ENCODE measurements at places on chromosomes 7 and 10.

DNA sequence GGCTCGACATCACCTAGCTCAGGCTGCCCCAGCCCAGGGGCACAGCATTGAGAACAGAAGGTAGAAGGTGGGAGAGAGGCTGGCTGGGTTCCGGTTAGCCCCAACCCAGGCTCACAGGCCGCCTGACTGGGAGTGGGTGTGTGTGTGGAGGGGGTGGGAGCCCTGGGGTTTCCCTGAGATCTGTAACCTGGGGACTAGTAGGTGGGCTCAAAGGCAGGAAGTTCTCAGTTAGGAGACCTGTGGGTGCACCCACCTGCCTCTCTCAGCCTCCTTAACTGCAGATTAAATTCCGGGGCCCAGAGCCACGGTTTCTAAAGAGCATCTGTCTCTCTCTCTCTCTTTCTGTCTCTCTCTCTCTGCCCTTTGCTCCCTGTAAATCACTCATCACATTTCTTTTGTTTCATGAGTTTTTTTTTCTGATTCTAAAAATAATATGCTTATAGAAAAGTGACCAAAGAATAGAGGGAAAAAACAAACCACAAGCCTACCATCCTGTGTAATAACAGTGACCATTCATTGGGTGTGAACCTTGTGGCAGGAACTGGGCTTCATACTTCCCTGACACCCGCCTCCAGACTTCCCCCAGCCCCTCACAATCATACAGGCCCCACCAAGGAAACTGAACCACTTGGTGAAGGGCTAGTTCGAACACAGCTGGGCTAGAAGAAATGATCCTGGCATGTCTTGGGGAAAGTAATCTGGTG is 83.4 kb upstream of the SMNDC1 start:
- no peak for DNase-seq
- H3K27me3 ChIP-seq = peaks cover 7% of the 10 kb centered on the region
- no peak overlapping the region for H3K4me3 ChIP-seq

GRCh38 chr7:36079446-36080025 is 73.5 kb upstream of the EEPD1 start:
- no peak overlapping the region for H3K4me3 ChIP-seq
- no peaks in the 10 kb centered on the region for H3K27me3 ChIP-seq
- no peaks in the 10 kb centered on the region for H3K36me3 ChIP-seq
- peaks cover 16% of the 10 kb centered on the region for H3K4me1 ChIP-seq

DNA sequence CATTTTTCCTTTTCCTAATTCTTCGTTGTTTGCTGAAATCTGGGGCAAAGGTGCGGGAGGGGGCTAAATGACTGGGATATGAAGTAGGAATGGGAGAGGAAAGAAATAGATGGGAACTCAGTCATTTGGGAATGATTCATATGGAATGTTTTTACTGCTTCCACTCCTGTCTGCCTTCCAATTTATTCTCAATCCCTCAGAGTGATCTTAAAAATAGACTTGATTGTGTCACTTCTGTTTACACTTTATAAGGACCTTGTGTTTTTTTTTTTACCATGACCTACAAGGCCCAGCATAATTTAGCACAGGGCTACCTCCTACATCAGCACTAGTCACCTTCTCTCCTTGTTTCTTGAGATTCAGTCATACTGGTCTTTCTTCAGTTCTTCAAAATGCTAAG is 97.9 kb downstream of the PTEN start:
- H3K27ac ChIP-seq = no peak overlapping the region
- no peaks in the 10 kb centered on the region for H3K27me3 ChIP-seq
- H3K4me3 ChIP-seq = no peak overlapping the region
- H3K4me1 ChIP-seq = no peaks in the 10 kb centered on the region

DNA sequence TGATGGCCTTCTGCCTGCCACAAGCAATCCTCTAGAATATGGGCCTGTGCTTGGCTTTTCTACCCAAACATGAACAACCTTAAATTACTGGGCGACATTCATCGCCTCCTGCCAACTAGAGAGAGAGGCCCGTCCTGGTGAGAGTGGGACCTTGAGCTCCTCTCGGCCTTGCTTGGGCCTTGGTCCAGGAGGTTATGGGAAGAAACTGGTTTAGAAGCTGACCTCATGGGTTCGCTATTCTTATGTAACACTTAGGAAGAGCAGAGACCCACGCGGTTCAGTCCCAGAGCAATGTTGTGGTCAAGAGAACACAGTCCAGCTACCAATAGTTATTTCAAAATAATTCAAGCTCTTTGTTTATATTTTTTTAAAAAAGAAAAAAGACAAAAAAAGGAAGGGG is 176.3 kb upstream of the ZNF32 start:
- H3K36me3 ChIP-seq = no peaks in the 10 kb centered on the region
- H3K4me3 ChIP-seq = no peak overlapping the region
- no peaks in the 10 kb centered on the region for H3K27me3 ChIP-seq
- no peaks in the 10 kb centered on the region for H3K4me1 ChIP-seq
- DNase-seq = no peak

DNA sequence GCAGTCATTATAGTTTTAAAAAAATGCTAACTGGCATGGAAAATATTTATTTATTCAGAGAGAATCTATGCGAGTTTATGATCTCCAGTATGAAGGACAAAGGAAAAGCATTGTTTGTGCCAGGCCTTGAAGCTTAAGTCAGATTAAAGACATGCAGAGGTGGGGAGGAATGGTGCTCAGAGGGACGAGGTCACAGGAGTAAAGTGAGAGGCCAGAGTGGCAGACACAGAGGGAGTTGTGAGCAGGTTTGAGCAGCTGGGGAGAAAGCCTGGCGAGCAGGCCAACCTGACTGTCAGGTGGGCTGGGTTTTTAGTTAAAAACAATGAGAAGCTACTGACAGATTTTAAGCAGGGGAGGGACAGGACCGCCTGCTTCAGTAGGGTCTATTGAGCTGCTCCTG is 6.8 kb upstream of the CCNY start:
- H3K4me1 ChIP-seq = peaks cover 45% of the 10 kb centered on the region
- H3K4me3 ChIP-seq = peak overlapping the region; percentile 75
- H3K27me3 ChIP-seq = no peaks in the 10 kb centered on the region
- no peaks in the 10 kb centered on the region for H3K36me3 ChIP-seq
- DNase-seq = no peak

DNA sequence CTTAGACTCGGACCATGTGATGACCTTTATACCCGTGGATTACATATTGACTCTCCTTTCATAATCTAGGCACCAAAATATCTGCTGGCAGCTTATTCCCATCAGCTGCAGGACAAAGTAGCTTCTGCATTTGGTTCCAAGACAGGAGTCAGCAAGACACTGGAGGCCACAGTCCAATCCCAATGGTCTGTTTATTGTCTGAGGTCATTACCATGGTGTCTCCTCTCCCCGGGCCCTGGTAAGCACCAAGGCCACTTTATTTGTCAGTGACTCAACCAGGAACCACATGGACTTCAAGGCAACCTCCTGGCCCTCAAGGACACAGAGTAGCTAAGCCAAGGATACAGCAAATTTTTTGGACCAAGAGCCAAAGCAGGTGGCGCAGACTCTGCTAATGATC is 36.1 kb downstream of the KCNMA1 start:
- peaks cover 7% of the 10 kb centered on the region for H3K4me1 ChIP-seq
- H3K36me3 ChIP-seq = peaks cover 3% of the 10 kb centered on the region
- H3K27me3 ChIP-seq = no peaks in the 10 kb centered on the region
- no peak overlapping the region for H3K27ac ChIP-seq
- no peak for DNase-seq
- H3K4me3 ChIP-seq = no peak overlapping the region

- no peaks in the 10 kb centered on the region for H3K36me3 ChIP-seq
- no peak overlapping the region for H3K4me3 ChIP-seq
- H3K27me3 ChIP-seq = no peaks in the 10 kb centered on the region
- no peak overlapping the region for H3K27ac ChIP-seq
- H3K4me1 ChIP-seq = peaks cover 6% of the 10 kb centered on the region
Observed at GRCh38 chr7:85508642-85509410, 322.0 kb upstream of the SEMA3D start.

DNA sequence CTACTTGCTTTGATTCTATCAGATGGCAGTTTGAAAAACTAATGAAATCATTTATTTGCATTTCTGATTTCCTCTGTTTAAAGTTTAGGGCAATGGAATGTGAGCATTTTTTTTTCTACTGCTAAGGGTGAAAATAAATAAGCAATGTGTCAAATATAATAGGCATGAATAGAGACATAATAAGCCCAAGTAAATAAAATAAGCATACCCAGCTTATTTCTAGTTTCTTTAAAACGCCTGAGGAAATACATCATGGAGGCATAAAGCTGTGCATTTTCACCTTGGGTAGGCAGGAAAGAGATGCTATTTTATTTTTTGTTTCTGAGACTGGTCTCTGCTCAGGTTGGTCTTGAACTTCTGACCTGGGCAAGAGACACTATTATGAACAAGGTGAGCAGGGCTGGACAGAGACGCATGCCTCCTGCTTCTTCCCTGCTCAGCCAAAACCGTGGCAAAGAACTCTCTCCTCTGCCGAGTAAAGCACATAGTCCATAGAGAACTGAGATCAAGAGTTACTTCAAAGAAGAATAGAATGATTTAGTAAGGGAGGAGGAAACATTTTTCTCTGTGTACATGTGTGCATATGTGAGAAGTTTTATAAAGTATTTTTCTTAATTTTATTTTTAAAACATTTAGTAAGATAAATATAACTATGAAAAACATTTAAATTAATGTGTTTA is 138.1 kb downstream of the GNAI1 start:
- H3K27me3 ChIP-seq = no peaks in the 10 kb centered on the region
- DNase-seq = no peak
- no peaks in the 10 kb centered on the region for H3K4me1 ChIP-seq
- H3K27ac ChIP-seq = no peak overlapping the region
- H3K4me3 ChIP-seq = no peak overlapping the region

DNA sequence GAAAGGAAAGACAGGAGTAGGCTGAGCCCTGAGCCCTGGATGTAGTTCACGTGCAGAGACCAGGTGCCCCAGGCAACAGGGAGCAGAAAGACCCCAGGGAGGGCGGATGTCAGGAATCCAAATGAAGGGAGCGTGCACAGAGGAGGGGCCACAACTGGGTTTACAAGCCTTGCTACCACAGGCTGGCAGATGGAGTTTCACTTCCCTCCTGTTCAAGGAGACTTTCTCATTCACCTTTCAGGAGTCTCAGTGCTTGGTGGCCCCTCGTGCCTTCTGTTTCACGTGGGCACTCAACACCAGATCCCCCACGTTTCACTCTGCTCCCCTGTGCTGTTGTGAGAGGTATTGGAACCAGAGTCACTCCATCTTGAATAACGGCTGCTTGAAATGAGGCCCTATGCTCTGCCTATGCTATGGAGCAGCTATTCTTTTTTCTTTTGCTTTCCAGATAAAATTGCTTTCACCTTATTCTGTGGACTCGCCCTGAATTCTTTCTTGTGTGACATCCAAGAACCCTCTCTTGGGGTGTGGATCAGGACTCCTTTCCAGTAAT is 601.4 kb upstream of the IGFBP3 start:
- no peak overlapping the region for H3K4me3 ChIP-seq
- no peaks in the 10 kb centered on the region for H3K4me1 ChIP-seq
- no peak overlapping the region for H3K27ac ChIP-seq
- no peak for DNase-seq
- no peaks in the 10 kb centered on the region for H3K27me3 ChIP-seq
- H3K36me3 ChIP-seq = no peaks in the 10 kb centered on the region

DNA sequence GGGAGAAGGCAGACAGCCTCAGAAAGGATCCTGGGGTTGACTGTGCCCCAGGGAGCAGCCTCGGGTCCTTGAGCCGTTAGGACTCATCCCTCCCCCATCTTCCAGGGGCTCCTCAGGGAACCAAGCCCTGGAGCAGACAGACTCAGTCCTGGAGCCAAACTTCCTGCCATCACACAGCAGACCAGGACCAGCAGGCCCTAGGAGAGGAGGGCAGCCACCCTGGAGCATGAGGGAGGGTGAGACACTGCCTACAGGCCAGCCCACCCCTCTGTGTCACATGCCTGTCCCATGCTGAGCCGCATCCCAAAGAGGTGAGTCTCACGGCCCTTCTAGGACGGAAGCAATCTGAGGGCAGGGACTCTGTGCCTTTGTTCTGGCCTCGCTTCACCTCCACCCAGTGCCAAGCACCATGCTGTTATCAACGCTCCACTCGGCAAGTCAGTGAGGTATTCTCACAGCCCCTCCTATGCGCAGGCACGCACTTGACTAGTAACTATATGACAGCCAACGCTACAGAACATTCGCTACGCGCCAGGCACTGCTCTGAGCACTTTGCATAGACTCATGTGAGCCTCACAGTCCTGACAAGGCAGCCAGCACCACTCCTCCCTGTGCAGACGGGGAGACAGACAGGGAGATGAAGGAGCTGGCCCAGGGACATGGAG is 19.1 kb downstream of the MAD1L1 start:
- H3K27me3 ChIP-seq = peaks cover 9% of the 10 kb centered on the region
- H3K36me3 ChIP-seq = peaks cover 7% of the 10 kb centered on the region
- no peak overlapping the region for H3K27ac ChIP-seq
- H3K4me3 ChIP-seq = no peak overlapping the region
- H3K4me1 ChIP-seq = peaks cover 7% of the 10 kb centered on the region

DNA sequence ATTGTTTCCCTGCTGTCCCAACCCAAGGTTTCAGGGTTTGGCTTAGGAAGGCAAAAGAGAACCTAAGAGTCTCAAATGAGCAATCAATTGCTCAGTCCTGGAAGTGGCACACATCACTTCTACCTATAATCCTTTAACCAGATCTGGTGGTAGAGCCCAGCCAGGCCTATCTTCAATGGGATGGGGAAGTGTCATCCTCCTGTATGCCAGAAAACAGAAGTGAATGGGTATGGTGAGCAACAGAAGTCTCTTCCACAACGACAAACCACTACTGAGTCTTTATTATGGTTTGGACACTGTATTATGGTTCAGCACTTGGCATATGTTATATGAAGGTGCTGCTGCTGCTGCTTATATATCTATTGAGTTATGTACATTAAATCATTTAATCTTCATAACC is 3.0 kb upstream of the AKR1B1 start:
- no peaks in the 10 kb centered on the region for H3K27me3 ChIP-seq
- DNase-seq = no peak
- H3K4me3 ChIP-seq = no peak overlapping the region
- H3K36me3 ChIP-seq = peaks cover 12% of the 10 kb centered on the region
- no peak overlapping the region for H3K27ac ChIP-seq

DNA sequence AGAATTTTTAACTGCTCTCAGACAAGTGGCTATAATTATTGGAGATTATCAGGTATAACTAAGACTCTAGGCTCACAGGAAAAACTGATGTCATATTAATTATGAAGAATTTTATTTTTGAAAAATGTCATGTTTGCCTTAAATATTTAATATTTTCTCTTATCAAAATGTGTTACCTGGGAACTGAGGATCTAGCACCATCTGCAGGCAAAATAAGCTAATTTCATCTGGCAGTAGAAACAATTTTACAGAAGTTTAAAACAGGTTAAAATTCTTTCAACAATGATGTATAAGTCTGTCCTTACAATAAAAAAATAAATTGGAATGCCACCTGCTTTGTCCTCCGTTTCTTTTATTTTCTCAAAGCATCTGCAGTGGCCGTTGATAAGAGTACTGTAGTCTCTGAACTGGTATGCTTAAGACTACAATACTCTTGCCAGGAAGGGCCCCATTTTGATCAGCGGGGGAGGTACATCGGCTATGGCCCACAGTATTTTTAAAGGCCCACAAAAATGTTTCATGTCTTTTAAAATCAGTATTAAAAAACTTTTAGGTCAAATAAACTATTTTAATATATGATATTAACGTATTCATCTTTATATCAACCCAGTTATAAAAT is 81.3 kb downstream of the VWDE start:
- peaks cover 14% of the 10 kb centered on the region for H3K4me1 ChIP-seq
- no peaks in the 10 kb centered on the region for H3K27me3 ChIP-seq
- DNase-seq = no peak
- H3K4me3 ChIP-seq = no peak overlapping the region
- no peak overlapping the region for H3K27ac ChIP-seq
- no peaks in the 10 kb centered on the region for H3K36me3 ChIP-seq

GRCh38 chr7:155380976-155381851 is 76.7 kb upstream of the EN2 start:
- H3K27ac ChIP-seq = no peak overlapping the region
- peaks cover 18% of the 10 kb centered on the region for H3K27me3 ChIP-seq
- H3K4me1 ChIP-seq = no peaks in the 10 kb centered on the region
- no peak for DNase-seq
- H3K36me3 ChIP-seq = peaks cover 4% of the 10 kb centered on the region

All from glutamatergic neuron (in vitro differentiated cells).